ENCODE measurements at places on chromosomes 6 and 20.

DNA sequence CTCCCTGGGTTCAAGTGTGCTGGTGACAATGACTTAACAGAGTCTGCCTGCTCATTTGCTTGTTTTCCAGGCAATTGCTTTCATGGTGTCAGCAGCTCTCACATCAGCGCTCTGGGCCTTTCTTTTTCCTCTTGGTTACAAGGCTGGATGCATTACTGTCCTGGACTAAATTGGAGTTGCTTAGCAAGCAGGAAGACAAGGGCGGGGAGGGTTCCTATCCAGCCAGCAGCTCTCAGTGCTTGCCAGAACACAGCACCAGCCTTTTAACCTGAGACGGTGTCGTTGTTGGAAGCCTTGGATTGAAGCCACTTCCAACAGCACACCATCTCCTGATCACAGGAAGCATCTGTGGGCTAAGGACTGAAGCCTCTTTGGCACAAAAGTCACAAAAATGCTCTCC lies 606.9 kb downstream of the CDH26 start:
- no peak for DNase-seq

GRCh38 chr6:132210886-132211563 lies 190.2 kb downstream of the MOXD1 start:
- DNase-seq: no peak

GRCh38 chr6:146369866-146370265 lies 173.8 kb upstream of the RAB32 start:
- no peak for DNase-seq

GRCh38 chr20:21342656-21343345 lies 39.7 kb downstream of the XRN2 start:
- no peak for DNase-seq

GRCh38 chr20:46205349-46205748 lies 87.2 kb downstream of the CD40 start:
- DNase-seq: no peak

GRCh38 chr6:168413018-168413720 lies 27.8 kb upstream of the SMOC2 start:
- DNase-seq: no peak

DNA sequence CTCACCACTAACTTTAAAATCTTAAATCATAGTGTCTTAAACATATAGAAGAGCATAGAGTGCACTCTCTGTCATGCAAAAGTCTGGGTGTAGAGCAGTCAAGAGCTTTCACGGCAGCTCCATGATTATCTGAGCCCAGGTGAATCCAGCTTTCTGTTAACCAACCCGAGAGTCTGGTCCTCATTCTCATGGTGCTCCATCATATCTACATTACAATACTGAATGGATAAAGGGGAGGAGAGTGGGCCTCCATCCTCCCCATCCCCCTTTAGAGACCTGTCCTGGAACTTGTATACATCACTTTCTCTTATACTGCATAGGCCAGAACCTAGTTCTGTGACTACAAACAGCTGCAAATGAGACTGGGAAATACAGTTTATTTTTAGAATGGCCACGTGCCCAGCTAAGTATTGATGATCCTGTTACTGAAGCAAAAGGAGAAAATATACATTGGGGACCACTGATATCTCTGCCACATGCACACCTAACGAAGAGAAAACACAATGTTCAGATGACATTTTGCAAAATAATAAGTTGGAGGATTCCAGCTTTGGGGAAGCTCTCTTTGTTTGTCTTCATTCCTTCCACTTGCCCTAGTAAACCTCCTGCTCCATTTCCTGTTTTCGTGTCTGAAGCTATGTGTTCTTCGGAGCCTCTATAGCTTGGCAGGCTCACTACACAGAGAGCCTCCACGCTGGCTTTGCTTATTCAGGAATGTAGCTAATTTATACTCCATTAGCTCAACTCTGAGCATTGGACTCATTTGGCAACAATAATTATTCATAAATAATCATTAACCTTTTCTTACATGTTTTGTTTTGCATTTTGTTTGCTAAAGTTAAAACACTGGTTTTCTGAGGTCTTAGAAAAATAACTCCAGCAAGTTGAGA lies 110.1 kb downstream of the IYD start:
- DNase-seq: no peak
